Left lung (tissue), 14 donors: ENCODE measurements at places on chromosomes 3 and 15. TPM values are rescaled to one million over a fixed set of nuclear protein-coding genes. Genes with fewer than 3 reads are reported as not detected.

Gene CACNA2D3
- 1.4 TPM for total RNA-seq

Gene NOX5
- 0.23 TPM for total RNA-seq

Gene ARNT2
- total RNA-seq = 9.7 TPM

Gene PAK6
- 9.0 TPM for total RNA-seq

Gene DCLK3
- 0.15 TPM for total RNA-seq

Gene POMGNT2
- 15.5 TPM for total RNA-seq

Gene EIF4A2
- total RNA-seq = 344 TPM

Gene ANAPC13
- 67.9 TPM for total RNA-seq

Gene TMEM212
- not detected for total RNA-seq

Gene GOLGA6A
- total RNA-seq = not detected

GRCh38 chr3:54876694-54877093, 51.2 kb downstream of the LRTM1 start:
- H3K27me3 ChIP-seq = no peaks in the 10 kb centered on the region
- H3K4me3 ChIP-seq = no peak overlapping the region
- H3K36me3 ChIP-seq = no peaks in the 10 kb centered on the region

DNA sequence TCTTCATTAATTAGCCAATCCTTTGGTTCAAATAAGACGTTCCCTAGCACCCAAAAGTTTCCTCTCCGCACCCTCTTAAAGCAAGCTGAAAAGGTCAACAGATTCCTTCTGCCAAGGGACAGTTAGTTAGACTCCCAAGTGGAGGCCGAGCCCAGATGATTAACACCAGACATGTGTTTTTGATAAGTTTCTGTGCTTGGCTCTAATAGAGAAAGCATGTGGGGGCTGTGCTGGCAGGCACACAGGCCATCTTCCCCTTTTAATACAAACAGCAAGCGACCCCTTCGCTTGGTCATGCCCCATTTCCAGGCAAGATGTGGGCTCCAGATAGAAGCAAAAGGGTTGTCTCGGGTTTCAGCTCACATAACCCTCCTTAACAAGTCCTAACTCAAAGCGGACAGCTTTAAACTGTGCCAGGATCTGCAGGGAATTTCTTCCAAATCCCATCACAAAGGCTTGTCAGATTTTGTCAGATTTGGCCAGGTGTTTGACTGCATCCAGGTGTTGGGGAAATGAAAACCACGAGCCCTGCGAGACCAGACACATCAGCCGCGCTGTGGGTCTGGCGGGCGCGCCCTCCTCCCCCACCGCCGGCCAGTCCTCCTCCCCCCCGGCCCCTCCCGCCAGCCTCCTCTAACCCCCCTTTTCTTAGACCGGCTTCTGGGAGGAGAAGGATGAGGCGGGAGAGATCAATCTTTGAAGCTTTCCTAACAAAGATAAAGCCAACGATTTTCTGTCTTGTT, 3.3 kb downstream of the HES1 start:
- peaks cover 42% of the 10 kb centered on the region for H3K4me1 ChIP-seq
- no peaks in the 10 kb centered on the region for H3K27me3 ChIP-seq

DNA sequence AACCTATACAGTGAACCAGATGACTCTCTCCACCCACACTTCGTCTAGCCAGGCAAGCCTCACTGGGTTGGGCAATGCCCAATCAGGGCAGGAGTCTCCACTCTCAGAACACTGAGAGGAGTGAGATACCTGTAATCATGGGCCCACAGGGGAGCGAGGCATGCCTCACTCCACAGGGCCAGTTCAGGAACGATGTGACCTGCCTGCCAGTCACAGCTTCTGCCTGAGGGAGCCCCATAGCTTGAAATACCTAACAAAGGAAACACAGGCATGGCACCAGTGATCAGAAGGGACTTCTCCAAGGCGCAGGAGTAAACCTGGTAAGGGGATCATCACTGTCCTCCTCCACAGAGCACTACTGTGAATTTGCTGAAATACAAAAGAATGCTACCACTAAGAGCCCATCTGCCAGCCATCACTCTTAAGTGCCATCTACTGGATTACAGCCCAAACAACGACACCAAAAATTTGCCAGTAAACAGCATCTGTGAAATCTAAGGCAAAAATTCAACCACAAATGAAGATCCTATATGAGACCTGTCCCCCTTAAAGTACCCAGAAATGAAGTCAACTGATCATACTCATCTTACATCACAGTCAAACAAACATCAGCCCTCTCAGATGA, 689.9 kb upstream of the SEMA6D start:
- no peak for DNase-seq
- no peak overlapping the region for H3K27ac ChIP-seq
- H3K36me3 ChIP-seq = no peaks in the 10 kb centered on the region
- no peaks in the 10 kb centered on the region for H3K27me3 ChIP-seq
- H3K4me3 ChIP-seq = no peak overlapping the region

DNA sequence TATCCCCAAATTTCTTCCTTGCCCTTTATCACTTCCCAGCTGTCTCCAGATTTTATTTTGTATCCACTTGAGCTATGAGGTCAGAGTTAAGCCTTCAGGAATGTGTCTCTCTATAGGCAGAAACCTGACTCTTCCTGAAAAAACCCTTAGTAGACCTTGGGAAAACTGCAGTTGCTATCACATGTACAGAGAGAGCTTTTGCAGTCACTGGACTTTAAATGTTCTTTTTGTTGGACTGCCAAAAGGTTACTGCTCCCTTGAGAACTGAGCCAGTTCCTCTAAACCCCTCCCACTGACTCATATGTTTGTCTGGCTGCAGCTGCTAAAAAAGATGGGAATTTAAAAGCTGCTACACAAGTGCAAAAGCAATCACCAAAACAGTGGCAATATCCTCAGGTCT, 169.1 kb upstream of the CCDC54 start:
- H3K4me1 ChIP-seq = peaks cover 4% of the 10 kb centered on the region
- no peak overlapping the region for H3K4me3 ChIP-seq
- peak overlapping the region; percentile 54 for H3K27ac ChIP-seq
- DNase-seq = no peak
- no peaks in the 10 kb centered on the region for H3K36me3 ChIP-seq

DNA sequence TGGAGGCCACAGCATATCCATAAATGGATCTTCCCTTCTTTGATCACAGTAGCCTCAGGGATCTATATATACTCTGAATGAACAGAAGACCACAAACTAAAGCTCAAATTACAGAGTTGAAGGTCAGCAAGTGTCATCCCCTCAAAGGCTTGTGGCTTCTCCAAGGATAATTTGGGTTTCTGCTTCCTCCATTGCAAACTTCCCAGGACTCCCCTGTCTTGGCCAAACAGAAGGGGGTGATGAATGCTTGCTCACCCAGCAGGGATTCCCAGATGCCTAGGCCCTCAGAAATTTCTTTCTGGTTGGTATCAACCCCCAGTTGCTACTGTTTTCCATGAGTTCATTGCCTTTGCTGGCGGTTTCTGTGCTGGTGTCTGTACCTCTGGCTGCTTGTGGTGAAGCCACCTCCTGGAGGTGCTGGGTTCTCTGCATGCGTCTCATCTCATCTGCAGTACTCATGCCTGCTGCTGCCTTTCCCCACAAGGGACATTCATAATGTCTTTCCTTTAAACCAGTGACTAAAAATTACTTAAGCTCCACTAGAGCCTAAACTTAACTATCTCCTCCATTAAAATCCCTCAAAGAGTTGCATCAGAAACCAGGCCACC, 17.7 kb downstream of the ENTPD3 start:
- H3K27me3 ChIP-seq = no peaks in the 10 kb centered on the region
- H3K4me3 ChIP-seq = no peak overlapping the region
- no peak overlapping the region for H3K27ac ChIP-seq
- H3K4me1 ChIP-seq = no peaks in the 10 kb centered on the region
- H3K36me3 ChIP-seq = no peaks in the 10 kb centered on the region
- no peak for DNase-seq

GRCh38 chr3:151394611-151395010, 10.1 kb upstream of the P2RY12 start:
- DNase-seq = no peak
- H3K27ac ChIP-seq = no peak overlapping the region
- no peaks in the 10 kb centered on the region for H3K36me3 ChIP-seq

DNA sequence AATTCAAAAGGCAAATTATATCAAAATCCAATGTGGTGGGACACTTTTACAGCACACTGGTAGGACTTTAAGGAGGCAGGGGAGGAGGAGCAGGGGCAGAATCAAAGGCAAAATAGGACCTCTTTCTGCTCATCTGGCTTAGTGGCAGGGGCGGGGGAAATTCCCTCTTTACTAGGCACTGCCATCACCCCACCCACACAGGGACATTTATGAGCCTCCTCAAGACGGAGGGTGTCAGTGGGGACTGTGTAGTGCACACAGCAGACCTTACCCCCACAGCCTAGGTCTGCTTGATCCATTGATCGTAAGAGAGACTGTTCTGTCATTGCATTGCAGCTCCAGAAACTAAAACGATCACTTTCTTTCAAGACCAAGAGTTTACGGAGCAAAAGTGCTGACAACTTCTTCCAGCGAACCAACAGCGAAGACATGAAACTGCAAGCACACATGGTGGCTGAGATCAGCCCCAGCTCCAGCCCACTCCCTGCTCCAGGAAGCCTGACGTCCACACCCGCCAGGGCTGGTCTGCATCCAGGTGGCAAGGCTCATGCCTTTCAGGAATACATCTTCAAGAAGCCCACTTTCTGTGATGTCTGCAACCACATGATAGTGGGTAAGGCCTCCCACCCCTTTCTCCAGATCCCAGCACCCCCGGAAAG, 62.9 kb downstream of the STAC start:
- no peaks in the 10 kb centered on the region for H3K4me1 ChIP-seq
- no peak for DNase-seq
- no peak overlapping the region for H3K27ac ChIP-seq
- no peaks in the 10 kb centered on the region for H3K36me3 ChIP-seq
- H3K4me3 ChIP-seq = no peak overlapping the region

DNA sequence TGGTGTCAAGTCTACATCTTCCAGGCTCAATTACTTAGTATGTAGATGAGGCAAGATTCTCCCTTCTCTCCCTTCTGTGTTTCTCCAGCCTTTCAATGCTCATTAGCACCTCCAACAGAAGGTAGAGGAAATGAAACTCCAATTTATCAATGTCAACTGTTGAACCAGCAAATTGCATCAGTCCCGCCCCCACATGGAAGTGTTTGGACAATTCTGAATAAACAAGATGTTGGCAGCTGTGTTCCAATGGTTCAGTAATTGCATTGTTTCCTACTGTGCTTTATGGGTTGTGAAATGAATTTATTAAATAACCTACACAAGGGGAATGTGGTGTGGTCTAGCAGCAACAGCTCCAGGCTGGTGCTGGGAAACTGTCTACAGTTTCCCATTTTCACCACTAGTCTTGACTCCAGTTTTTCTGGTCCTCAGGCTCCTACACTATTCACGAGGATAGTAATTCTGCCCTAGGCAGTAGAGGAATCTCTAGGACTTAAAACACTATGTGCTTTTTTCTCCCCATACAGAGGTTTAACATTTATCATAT, 91.9 kb downstream of the MB21D2 start:
- no peaks in the 10 kb centered on the region for H3K27me3 ChIP-seq
- H3K4me3 ChIP-seq = no peak overlapping the region
- no peaks in the 10 kb centered on the region for H3K36me3 ChIP-seq

- H3K36me3 ChIP-seq = no peaks in the 10 kb centered on the region
- DNase-seq = peak; percentile 6
- no peak overlapping the region for H3K27ac ChIP-seq
- H3K4me1 ChIP-seq = no peaks in the 10 kb centered on the region
- H3K4me3 ChIP-seq = no peak overlapping the region
These were observed 49.4 kb upstream of the SYNPR start for GRCh38 chr3:63228677-63229076.

GRCh38 chr3:42096796-42097565, 5.8 kb downstream of the TRAK1 start:
- peaks cover 52% of the 10 kb centered on the region for H3K4me1 ChIP-seq
- no peak overlapping the region for H3K27ac ChIP-seq
- H3K36me3 ChIP-seq = no peaks in the 10 kb centered on the region
- no peaks in the 10 kb centered on the region for H3K27me3 ChIP-seq

DNA sequence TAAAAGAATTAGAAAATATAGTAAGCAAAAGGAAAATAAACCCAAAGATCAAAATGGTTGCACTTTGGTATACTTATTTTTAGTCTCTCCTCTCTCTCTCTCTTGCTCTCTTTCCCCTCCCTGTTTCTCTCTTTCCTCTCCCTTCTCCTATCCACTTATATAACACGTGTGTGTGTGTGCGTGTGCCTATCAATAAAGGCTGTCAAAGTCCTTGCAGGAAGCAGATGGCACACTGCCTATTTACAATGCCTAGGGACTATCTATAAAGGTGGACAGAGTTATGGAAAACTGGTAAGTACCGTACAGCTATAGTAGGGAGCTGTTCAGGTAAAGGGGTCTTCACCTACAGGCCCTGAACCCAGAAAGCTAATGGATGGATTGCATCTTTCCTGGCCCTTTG, 161.6 kb downstream of the SQOR start:
- H3K27me3 ChIP-seq = no peaks in the 10 kb centered on the region
- no peak for DNase-seq
- no peaks in the 10 kb centered on the region for H3K4me1 ChIP-seq
- no peak overlapping the region for H3K4me3 ChIP-seq

DNA sequence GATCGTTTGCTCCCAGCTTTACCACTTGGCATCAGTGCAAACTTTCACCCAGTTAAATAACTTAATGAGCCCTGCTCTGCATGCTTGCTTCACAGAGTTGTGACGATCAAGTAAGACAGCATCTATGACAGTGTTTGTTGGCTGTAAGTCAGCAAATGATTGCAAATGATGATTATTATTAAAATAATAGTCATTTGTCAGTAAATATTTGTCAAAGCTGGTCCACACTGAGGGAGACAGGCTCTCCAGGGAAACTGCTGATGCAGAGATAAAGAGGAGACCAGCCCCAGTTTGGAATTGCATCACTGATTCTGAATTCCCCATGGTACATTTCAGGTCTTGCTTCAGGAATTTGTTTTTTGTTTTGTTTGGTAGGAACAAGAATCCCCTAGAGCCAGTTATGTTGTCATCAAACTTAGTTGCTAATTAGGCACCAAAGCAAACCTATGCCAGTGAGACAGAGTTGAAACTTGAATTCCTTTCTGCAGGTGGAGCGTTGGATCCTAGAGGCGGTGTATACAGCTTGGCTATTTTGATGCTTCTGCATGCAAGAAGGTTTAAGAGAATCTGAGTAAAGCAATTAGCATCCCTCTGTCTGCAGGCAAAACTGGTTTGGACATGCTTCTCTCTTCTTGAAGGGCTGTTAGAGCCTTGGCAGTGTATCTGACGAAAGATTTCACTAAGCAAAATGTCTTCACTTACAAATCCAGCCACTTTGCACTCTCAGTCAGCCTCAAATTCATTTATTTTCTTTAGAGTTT, 338.6 kb upstream of the TPRG1 start:
- no peak overlapping the region for H3K27ac ChIP-seq
- H3K27me3 ChIP-seq = no peaks in the 10 kb centered on the region
- H3K4me1 ChIP-seq = peaks cover 35% of the 10 kb centered on the region

DNA sequence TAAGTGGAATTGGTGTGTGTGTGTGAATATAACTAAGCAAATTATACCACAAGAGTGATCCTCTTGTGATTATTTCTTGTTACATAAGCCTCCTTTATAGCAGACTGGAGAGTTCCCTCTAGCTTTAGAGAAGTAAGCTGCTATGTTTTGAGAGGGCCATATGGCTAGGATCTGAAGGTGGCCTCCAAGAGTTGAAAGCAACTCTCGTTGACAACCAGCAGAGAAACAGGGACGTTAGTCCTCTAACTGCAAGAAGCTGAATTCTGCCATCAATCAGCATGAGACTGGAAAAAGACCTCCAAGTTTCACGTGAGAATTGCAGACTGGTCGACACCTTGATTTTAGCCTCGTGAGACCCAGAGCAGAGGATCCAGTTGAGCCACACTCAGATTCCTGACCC, 278.5 kb upstream of the ZNF717 start:
- no peaks in the 10 kb centered on the region for H3K4me1 ChIP-seq
- DNase-seq = no peak
- no peaks in the 10 kb centered on the region for H3K27me3 ChIP-seq

GRCh38 chr3:63245726-63246241, 32.3 kb upstream of the SYNPR start:
- H3K27ac ChIP-seq = no peak overlapping the region
- no peak overlapping the region for H3K4me3 ChIP-seq
- no peaks in the 10 kb centered on the region for H3K36me3 ChIP-seq
- no peak for DNase-seq
- H3K4me1 ChIP-seq = no peaks in the 10 kb centered on the region
